AG08396 (cell line): ENCODE measurements at places on chromosomes 7 and 10.

GRCh38 chr7:89680161-89680560 is 474.1 kb upstream of the STEAP1 start:
- DNase-seq = no peak

DNA sequence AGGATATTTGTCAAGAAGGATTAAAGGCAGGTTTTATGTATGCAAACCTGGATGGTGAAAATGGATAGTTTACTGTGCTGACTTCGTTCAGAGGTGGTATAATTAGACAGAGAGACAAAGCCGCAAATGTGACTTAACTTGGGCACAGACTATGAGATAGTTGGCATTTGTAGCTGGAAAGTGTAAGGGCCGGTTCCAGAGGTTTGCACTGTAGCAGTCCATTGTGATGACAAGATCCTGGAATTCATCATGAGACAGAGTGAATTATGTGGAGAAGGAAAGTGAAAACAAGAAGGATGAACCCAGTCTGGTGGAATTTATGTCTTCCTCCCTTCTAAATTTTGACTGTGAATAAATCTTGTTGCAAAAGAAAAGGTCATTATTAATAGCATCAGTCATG is 139.0 kb downstream of the CNTNAP2 start:
- DNase-seq = no peak

- no peak for DNase-seq
Measured at GRCh38 chr7:149458235-149458634, 2.6 kb downstream of the ZNF777 start.

- no peak for DNase-seq
Measured at GRCh38 chr10:100184840-100185239, 989 bp downstream of the ERLIN1 start.

DNA sequence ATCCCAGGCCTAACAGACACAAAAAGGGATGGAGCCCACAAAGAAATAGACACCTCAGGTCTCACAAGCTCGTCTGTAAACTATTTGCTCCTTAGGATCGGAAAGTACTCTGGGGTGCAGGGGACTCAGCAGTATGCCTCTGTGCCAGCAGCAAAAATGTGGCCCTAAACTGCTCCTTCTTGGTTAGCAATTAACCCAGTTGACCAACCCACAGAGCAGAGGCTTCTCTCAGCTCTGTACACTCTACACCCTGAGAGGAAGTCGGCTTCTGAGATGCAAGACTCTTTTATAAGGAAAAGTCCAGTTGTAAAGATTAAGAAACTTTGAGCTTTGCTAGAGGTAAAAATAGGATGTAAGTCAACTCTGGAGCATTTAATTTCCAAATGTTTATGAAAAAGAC is 156.3 kb upstream of the PRSS58 start:
- DNase-seq = no peak

- peak; percentile 77 for DNase-seq
Measured at GRCh38 chr10:110919349-110919931, at the start of gene SHOC2. Gene SHOC2 (plus strand): TSS chr10:110919604. CDS start chr10:110964359, 44,755 bp downstream.
